ENCODE measurements at places on chromosomes 7 and 10.

- no peak for DNase-seq
These were observed 1481.3 kb downstream of the GATA3 start for GRCh38 chr10:9535744-9536143.

- DNase-seq, result no peak
These were observed 29.6 kb downstream of the ANKRD16 start for GRCh38 chr10:5860066-5860465.

DNA sequence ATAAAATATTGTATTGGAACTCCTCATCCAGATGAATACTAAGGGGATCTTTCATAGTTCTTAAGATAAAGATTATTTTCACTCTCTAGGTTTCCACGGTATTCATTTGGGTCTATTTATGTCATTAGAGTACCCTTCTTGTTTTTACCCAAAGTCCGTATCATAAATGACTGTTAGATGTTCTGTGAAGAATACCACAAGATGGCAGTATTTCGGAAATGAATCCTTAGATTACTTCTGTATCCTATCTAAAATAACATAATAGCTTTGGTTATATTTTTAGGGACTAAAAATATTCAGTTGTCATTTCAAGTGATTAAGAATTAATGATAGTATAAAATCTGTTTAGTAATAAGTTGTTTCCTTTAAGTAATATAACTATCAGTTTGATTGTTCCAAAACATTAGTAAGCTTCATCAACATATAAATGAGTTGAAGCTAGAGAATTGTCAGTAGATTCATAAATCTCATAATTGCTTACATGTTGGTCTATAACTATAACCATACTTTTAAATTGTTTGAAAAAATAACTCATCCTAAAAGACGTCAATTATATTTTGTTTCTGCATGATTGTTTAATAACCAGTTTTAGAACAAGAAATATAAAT is 337.5 kb upstream of the KCND2 start:
- no peak for DNase-seq

GRCh38 chr10:7410301-7410861 is 453 bp downstream of the SFMBT2 start:
- DNase-seq, result no peak

DNA sequence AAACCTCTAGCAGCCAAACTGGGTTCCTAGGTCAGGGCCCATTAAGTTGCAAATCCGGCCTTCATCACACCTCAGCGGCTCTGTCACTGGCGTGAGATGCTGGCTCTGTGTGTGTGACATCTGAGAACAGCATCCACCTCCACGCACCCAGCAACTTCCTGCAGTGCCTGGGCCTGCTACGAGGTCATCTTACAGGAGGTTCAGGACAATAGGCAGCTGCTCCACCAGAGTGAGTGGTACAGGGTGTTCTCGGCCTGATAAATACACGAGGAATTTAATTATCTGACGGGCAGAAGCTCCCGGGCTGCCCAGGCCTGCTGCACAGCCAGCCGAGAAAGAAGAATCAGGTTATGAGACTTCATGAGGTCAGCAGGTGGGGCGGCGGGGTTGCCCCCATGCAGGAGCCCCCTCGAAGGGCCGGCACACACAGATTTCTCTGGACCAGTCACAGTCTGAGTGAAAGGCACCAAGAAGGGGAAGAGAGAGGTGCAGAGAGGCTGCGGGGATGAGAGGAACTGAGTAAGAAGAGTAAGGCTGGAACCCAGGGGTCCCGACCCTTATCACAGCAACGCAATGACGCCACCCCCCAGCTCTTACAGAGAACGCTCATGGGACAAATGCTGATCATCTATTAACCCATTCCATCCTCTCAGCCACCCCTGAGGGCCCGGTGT is 49.3 kb downstream of the CALML3 start:
- DNase-seq, result no peak

GRCh38 chr10:118412132-118412760 is 70.1 kb upstream of the FAM204A start:
- DNase-seq, result no peak

GRCh38 chr10:21083861-21084260 is 186.8 kb upstream of the NEBL start:
- no peak for DNase-seq

DNA sequence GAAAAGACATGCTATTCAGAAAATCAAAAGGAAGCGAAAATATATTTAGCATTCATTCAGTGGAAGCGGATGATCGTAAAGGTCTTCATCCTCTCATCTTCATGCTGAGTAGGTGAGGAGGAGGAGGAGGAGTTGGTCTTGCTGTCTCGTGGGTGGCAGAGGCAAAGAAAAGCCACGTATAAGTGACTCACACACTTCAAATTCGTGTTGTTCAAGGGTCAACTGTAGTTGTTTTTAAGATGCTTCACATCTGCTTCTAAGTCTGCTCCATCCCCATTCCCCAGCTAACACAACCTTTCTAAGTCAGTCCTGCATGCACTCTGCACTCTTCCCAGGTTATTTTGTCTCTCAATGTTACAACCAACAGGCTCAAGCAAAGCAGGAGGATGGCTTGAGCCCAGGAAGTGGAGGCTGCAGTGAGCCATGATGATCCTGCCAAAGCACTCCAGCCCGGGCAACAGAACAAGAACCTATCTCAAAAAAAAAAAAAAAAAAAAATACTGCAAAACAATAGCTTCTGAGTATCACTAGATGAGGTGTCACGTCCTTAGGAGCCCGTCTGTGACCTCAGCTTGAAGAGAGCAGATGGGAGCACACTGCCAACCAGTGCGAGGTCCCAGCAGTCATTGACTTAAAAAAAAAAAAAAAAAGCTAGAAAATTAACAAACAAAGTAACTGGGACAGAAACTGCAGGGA is 70.5 kb downstream of the SFMBT2 start:
- DNase-seq, result no peak

DNA sequence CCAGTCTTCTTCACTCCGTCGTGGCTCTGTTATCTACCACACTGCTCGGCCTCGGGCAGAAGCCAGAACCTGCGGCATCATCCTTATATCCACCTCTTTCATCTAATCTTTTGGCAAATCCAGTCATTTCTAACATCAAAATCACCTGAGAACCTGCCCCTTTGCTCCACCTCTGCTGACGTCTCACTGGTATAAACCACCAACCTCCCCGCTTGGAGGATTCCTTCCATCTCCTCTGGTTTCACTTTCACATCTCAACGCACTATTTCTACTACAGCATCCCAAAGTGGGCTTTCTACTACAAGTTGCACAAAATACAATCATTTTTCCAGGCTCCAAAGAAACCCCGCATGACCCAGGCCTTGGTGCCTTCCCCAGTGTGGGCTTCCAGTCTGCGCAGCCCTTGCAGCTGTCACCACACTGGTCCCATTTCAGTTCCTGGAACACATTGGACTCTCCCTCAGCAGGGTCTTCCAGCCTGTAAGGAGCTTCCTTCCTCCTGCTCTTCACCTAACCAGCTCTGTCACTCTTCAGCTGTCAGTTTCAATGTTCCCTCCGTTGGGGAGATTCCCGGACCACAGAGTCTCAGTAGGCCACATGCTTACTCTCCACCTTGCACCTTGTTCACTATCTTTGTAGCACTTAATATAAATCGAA is 85.0 kb downstream of the PRKCQ start:
- no peak for DNase-seq

DNA sequence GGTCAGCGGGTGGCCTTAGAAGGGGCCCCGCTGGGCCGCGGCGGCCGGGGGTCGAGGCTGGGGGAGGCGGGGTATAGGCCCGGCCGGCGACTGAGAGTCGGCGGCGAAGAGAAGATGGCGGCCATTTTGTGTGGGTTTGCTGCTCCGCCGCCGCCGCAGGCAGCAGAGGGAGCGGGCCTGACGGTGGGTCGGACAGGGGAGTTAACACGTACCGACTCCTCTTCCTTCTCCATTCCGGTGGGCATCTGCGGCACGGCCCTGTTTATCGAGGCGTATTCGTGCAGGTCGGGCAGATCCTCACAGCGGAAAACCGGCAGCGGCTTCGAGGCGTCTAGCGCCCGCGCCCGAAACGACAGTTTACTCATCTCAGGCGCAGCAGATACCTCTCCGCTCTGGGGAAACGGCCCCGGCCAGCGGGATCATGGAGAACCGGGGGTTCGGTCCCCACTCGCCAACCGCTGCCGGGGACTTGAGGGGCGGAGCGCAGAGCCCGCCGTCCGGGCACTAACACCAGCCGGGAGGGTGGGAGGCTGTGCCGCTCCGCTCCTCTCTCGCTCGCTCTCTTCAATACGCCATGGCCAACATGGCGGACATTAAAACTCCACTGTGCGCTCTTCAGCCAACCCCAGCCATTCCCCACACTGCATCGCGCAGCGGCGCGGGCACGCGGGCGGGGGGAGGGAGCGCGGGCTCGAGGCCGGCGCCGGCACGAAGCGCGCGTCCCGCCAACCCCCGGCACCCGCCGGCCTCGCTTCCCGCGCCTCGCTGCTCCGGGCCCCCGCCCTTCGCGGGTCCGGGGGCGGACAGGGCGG is at the start of gene EPC1:
Gene EPC1, minus strand, starts transcription at position 608 of the 812 bp plus-strand sequence. Its CDS starts 243 bp downstream, at position 365.
- peak; percentile 77 for DNase-seq

DNA sequence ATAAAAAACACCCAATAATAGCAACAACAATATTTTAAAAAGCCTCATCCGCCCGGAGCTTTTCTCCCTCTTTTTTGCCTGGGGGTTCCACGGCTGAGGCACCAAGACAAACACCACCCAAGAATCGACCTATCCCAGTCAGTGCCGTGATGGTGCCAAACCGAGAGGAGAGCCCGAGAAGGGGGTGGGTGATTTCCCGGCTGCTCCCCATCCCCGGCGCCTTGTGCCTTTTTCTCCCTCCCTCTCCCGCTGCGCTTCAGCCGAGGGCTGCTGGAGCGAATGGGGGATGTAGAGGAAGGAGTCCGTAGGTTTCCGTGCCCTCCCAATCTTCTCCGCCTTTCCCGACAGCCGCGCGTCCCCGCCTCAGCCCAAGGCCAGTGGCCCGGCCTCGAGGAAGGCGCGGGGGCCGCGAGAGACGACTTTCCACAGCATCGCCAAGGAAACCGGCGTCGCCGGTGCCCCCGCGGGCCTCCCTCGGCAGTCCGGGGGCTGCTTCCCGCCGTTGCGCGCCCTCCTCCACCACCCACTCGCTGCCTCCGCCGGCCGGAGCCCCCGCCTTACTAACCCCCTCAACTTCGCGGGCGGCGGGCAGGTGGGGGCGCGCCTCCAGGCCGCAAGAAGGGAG is 1.3 kb downstream of the EGR2 start:
- no peak for DNase-seq

GRCh38 chr7:7327423-7327822 is 145.1 kb downstream of the C1GALT1 start:
- DNase-seq, result no peak

- no peak for DNase-seq
These were observed 7.7 kb downstream of the CCM2 start for GRCh38 chr7:45007571-45008328.

DNA sequence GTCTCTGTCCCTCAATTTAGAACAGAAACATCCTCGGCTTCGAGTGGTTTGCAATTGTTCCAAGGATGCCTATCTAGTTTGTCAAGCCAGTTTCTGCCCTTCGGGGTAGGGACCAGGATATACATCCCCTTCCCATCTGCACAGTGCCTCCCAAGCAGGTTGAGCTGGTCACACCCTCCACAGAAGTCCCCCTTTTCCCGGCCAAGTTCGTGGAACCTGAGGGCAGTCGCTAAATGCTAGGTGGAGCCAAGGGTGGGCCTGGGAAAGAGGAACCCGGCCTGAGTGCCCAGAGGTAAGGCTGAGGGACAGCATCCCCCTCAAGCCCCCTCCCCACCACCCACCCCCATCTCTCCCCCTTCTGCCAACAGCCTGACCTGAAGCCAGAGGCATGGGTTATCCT is 62.4 kb upstream of the NANOS1 start:
- no peak for DNase-seq

DNA sequence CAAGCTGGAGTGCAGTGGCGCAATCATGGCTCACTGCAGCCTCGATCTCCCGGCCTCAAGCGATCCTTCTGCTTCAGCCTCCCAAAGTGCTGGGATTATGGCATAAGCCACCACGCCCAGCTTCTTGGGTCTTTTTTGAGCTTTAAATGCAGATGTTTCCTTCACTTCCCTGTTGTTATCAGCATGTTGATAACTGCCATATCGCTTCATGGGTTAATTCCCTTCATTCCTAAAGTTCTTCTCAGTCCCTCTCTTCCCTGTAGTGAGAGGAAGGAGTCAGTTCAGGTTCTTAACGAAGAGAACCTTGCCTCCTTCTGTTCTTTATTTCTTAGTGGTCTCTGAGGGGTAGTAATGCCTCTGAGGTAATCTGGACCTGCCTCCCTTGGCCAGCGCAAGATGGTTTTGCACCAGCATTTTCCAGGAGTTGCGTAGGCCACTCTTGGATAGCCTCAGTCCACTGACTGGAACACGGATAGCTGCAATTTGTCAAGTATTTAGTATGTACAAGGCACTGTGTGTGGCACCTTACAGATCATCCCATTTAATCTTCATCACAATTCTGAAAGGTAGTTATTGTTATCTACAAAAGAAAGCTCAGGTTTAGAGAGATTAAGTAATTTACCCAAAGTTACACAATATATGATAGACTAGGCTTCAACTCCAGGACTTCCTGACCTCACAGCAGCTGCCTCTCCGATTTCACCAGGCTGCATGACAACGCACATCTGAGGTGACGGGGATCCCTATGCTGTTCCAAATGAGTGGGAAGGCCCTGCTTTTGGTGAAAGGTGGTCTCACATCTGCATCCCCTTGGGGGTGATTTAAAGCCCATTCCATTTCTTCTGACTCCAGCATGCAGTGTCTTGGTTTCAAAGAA is 60.5 kb downstream of the GATA3 start:
- DNase-seq, result no peak

- no peak for DNase-seq
These were observed 81.6 kb upstream of the INSYN2A start for GRCh38 chr10:127278001-127278400.

- no peak for DNase-seq
These were observed 80.0 kb downstream of the EEPD1 start for GRCh38 chr7:36232971-36233550.

- no peak for DNase-seq
These were observed 21.0 kb downstream of the OPTN start for GRCh38 chr10:13120786-13121499.

- peak; percentile 2 for DNase-seq
These were observed 115.5 kb upstream of the GNAI1 start for GRCh38 chr7:80018941-80019808.

DNA sequence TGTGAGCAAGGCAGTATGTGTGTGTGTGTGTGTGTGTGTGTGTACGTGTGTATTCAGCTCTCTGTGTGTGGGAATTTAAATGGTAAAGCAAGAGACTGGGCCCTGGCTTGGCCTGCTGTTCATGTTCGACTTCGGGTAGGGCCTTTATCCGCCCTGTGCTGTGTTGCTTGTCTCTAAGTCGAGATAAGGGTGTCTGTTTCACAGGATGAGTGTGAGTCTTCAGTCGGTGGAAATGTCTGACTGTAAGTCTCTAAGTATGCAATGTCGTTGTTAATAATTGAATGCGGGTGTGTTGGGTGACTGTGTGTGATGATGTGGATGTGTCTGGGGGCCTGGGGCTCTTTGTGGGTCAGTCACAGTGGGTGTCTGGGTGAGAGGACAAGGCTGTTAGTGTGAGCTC is 34.8 kb downstream of the HIF1AN start:
- no peak for DNase-seq

Measured in stimulated activated CD8-positive, alpha-beta memory T cell treated with anti-CD3 and anti-CD28 coated beads, Interleukin-4, amount 100 ng/mL, for 1 hour (primary cell).